ENCODE measurements at places on chromosomes 5 and 9.

- no peak for DNase-seq
These were observed 32.5 kb upstream of the MIER3 start for GRCh38 chr5:56984445-56984844.

DNA sequence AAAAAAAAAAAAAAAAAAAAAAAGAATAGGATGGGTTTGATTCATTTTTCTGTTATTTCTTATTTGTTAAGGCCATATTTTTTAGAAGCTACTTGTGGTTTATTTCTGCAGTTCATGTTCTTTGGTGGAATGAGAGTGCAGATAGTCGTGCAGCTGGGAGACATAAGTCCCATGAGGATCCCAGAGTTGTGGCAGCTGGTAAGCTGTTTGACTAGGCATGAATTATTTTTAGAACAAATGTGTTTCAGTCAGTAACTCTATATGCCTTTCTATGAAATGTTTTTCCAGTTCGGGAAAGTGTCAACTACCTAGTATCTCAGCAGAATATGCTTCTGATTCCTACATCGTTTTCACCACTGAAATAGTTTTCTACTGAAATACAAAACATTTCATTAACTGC is 5.0 kb upstream of the NIPSNAP3B start:
- no peak for DNase-seq

DNA sequence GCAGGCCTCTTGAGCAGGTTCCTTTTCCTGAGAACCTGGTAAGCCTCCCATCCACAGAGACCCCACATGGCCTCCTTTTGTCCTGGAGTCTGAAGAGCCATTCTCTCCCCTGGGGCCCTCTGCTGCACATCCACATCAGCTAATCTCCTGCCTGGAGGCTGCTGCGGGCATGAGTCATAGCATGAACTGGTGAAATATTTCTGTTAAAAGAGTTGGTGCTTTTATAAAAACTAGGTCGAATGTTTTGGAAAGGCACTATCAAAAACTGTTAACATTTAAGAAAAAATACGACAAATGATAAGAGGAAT is 399.4 kb downstream of the CTNND2 start:
- DNase-seq = no peak

DNA sequence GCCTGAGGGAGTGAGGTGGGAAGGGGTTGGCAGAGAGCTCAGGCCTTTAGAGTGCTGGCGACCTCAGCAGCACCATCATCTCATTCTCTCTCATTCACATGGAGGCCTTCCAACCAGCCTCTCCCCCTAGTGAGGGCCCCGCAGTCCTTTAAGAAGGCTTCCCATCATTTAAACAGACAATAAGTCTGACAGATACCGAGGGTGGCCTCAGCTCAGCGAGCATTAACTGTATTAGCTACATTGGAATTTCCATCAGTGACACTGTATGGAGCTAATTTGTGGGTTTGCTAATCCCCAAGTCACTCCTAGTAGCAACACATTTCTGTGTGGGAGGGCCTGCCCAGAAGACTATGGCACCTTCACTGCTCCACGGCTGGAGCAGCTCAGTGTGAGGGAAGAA is 75.8 kb downstream of the INSYN2B start:
- DNase-seq = no peak

DNA sequence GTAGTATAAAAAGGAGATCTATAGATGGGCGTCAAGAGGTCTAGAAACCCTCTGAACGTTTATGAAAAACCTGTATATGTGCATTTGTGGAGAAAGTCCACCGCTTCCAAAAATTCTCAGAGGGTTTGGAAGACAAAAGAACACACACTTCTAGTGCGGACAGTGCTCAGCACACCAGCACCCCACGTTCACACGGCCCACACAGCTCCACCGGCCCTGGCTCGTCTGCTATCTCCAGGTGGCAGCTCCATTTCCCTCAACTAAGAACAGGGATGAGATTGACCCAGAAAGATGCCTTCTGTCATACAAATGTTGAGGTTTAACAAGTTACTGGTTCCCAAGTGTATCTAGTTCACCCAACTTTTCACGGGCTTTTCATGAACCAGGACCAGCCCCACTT is 255.1 kb downstream of the NR2F1-AS1 start:
- no peak for DNase-seq

- no peak for DNase-seq
These were observed 354.1 kb upstream of the IRX2 start for GRCh38 chr5:3105581-3105980.

DNA sequence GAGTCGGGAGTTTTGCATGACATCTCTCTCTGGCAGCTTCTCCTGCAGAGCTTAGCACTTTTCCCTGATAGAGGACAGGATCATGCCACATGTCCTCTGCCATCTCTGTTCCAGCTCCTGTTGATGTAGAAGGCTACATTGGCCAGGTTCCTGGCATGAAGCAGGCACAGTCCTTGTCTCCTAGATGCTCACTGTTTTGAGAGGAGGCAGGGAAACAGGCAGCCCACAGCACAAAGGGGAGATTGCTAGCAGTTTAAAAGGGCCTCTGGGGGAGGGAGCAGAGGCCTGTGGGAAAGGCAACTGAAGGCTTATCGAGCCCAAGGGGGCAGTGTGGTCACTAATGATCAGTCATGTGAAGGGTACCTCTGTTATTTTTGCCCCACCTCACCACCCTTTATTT is 10.7 kb downstream of the ARHGAP26 start:
- no peak for DNase-seq

DNA sequence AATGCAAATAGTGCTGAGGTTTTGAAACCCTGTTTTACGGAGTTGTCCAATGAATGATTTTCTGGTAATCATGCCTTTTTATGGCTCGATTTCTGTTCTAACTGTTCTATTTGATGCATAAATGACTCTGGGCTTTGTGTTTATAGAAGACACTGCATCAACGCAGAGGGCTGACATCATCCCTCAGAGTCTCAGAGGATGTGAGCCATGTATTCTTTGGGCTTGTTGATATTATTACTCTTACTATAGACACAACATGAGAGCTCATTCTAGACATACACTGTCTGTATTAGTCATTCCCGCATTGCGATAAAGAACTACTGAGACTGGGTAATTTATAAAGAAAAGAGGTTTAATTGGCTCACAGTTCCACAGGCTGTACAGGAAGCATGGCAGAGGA is 31.6 kb downstream of the CDH6 start:
- no peak for DNase-seq

- no peak for DNase-seq
These were observed 57.0 kb upstream of the NEURL1B start for GRCh38 chr5:172583931-172584511.

DNA sequence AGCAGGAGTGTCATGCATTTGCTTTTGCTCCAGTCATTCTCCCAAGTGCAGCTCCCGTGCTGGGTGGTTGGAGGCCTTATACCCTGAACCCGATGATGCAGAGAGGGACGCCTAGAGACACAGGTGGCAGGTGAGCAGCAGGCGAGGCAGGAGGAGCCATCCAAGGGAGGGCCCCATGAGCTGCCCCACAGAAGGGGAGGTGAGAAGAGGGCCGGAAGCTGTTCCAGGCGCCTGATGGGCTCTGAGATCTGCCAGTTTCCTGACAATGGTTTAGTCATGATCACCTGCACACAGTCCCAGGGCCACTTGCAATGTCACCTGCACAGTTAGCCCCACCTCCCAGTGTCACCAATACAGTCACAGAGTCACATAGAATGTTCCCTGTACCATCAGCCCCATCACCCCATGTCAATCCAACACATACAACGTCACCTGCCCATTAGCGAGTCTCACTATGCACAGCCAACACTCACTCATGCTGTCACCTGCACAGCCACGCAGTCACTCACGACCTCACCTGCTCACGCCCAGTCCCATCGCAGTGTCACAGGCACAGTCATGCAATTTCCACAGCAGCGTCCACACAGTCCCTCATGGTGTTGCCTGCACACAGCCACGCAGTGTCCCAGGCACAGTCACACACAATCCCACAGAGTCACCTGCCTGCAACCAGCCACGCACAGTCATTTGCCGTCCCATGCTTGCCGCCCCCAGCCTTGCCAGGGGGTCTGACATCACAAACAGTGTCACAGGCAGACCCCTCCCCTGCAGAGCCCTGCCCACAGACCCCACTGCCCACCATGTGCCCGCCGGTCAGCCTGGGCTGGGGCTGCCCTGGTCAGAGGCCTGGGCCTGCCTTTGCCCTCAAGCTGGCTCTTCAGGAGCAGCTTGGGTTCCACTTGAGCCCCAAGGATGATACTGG is 113.4 kb downstream of the LHX2 start:
- no peak for DNase-seq

DNA sequence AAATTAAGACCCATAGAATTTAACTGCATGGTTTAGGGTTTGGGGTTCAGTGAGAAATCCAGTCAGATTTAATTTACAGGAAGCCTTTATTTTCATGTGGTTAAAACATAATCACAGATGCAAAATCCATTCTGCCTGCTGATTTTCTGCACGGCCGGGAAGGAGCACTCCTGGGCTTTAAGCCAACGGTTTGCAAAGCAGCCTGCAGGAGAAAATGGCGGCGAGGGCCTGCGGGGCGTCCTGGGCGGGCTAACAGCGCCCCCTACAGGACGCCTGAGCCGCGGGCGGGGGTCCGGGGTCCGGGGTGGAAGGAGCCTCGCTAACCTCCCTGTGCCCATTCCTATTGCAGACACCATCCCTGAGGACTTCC is 47.6 kb downstream of the THBS4 start:
- no peak for DNase-seq

DNA sequence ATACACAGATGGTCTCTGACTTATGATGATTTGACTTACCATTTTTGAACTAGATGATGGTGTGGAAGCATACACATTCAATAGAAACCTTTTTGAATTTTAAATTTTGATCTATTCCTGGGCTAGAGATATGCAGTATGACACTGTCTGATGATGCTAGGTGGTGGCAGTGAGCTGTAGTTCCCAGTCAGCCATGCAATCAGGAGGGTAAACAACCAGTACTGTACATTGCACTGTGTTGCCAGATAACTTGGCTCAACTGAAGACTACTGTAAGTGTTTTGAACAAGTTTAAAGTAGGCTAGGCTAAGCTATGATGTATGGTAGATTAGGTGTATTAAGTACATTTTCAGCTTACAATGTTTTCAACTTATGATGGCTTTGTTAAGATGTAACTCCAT is 859.1 kb upstream of the ARRDC3 start:
- DNase-seq = no peak

- DNase-seq = no peak
These were observed 257.8 kb downstream of the TRIM32 start for GRCh38 chr9:116944714-116945534.

GRCh38 chr9:79028101-79028500 is 543.7 kb upstream of the TLE4 start:
- DNase-seq = no peak

- no peak for DNase-seq
These were observed 309.6 kb upstream of the CCNH start for GRCh38 chr5:87722286-87722685.

- no peak for DNase-seq
These were observed 31.4 kb upstream of the LPCAT1 start for GRCh38 chr5:1555011-1555807.

GRCh38 chr5:121805911-121806310 is 45.8 kb upstream of the FTMT start:
- DNase-seq = no peak

- DNase-seq = no peak
These were observed 28.2 kb downstream of the AQP7 start for GRCh38 chr9:33374190-33374589.

DNA sequence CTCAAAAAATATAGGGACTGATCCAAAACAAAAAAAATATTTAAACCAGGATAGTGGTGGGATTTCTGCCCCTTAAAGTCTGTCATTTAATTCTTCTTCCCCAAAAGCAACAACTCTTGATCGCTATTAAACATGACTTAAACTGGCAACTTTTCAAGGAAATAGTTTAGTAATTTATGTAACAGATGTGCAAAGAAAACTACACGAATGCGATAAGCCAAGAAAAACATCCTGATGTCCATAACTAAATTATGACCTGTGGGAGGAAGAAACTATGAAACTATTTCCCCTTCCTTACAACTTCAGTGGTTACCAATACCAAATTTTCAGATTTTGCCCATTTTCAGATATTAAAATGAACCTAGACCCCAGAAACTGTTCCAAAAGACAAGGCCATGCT is 31.5 kb downstream of the CLINT1 start:
- no peak for DNase-seq

- DNase-seq = no peak
These were observed 30.6 kb upstream of the SEMA4D start for GRCh38 chr9:89528540-89528939.

- DNase-seq = no peak
These were observed 34.3 kb downstream of the EPB41L4B start for GRCh38 chr9:109286571-109286977.

- no peak for DNase-seq
These were observed 10.0 kb upstream of the STRBP start for GRCh38 chr9:123278361-123278760.

DNA sequence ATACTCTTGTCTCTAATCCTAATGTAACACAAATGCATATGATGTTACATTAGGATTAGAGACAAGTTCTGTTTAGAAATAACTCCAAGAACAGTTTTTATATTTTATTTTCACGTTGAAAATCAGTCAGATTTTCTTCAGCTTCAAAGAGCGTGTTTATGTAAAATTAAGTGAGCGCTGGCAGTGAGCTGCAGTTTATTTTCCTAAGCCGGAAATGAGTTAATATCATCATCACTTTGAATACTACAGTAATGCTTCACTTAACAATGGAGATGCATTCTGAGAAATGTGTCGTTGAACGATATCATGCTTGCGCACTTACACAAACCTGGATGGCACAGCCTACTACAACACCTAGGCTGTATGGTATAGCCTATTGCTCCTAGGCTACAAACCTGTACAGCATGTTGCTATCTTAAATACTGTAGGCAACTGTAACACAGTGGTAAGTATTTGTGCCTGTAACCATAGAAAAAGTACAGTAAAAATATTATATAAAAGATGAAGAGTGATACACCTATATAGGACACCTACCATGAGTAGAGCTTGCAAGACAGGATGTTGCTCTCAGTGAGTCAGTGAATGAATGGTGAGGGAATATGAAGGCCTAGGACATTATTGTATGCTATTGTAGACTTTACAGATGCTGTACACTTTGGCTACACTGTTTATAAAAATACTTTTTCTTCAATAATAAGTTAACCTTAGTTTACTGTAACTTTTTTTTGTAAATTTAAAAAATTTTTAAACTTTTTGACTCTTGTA is 65.9 kb upstream of the C5orf46 start:
- no peak for DNase-seq

DNA sequence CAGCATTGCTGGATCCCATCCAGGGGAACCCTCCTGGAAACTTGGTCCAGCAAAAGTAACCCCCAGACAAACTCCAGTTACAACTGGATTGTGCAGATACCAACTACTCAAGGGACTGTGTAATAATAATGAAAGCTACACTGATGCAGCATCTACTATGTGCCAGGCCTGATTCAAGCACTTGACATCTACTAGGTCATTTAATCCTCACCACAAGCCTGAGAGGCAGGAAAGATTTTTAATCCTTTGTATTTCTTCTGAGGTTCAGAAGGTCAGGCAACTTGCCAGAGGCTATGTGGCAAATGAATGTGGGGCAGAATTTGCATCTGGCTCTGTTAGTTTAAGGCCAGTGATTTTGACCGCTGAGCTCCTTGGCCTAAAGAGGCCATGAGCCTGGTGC is 29.5 kb upstream of the FOXI1 start:
- DNase-seq = no peak

Data from stimulated activated CD4-positive, alpha-beta T cell treated with anti-CD3 and anti-CD28 coated beads, Interleukin-4, amount 100 ng/mL, for 24 hours (primary cell).